ENCODE measurements at places on chromosomes 12 and 14.

DNA sequence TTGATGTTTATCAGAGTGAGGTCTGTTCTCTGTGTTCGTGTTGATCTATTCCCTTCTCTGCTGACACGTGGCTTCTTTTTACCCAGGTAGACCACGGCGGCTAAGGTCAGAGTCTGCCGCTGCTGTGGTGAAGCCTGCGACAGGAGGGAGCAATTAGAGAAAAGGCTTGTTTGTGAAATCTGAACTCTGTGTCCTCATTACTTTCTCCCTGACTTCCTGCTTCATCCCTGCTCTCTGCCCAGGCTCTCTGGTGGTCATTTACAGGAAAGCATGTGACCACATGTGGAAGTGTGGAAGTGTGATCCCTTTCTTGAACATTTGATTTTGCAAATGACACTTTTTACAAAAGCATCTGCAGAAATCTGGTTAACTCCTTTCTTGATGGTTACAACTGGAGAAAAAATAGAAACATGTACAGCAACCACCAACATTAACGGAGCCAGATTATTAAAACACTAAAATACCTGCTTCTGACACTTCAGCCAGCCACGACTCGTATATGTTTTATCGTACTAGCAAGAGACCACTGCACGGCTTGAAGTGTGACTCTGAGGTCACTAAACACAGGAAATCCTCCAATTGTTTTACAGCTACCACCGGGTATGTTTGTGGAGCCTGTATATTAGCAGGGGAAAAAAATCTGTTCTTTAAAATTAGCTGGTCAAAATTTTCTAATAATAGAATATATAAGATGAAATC lies 388.6 kb upstream of the TMPO start:
- DNase-seq, result no peak

DNA sequence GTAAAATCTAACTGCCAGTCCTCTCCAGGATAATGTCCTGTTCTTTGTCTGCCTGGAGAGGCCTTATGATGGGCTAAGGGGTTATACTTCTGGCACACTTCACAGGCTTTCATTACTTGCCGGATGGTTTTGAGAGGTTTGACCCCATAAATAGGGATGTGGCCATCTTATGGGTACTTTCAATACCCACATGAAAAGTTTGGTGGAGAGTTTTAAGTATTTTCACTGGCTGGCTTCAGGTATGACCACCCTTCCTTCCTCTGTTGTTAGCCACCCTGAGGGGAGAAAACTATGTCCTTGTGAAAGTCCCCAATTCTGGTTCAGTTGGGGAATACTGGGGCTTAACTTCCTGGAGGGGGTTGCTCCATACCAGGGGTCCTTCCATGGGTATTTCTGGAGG lies 54.8 kb downstream of the ASCL4 start:
- DNase-seq, result no peak

GRCh38 chr14:59131938-59132795 lies 56.3 kb upstream of the DAAM1 start:
- DNase-seq, result no peak

DNA sequence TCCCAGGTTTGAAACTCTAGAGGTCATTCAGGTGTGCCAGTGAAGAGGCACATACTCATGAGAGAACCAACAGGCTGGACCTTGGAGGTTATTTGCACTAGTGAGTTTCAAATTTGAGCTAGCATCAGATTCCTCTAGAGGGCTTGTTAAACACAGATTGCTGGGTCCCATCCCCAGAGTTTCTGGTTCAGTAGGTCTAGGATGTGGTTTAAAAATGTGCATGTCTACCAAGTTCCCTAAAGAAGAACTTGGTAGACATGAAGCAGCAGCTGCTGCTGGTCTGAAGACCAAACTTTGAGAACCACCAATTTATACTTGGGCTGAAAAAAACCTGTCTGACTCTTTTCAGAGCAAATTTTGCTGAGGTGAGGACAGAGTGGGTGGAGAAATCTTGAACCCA lies 61.7 kb downstream of the SUSD6 start:
- no peak for DNase-seq

- no peak for DNase-seq
Observed at GRCh38 chr12:3218228-3219171, 141.3 kb downstream of the TSPAN9 start.

GRCh38 chr14:104769324-104770071 lies 16.6 kb downstream of the SIVA1 start:
- no peak for DNase-seq

- DNase-seq, result no peak
Observed at GRCh38 chr12:117158911-117159553, 31.2 kb downstream of the FBXO21 start.

- DNase-seq, result no peak
Observed at GRCh38 chr14:104872469-104873341, 7.6 kb downstream of the CEP170B start.

GRCh38 chr12:112891093-112892024 lies 15.4 kb upstream of the OAS1 start:
- DNase-seq, result no peak

GRCh38 chr12:49965836-49966235 lies 4.2 kb downstream of the AQP5 start:
- no peak for DNase-seq

- no peak for DNase-seq
Observed at GRCh38 chr14:23114120-23114458, 5.0 kb downstream of the CEBPE start.

GRCh38 chr12:51823875-51824565 lies 24.5 kb downstream of the FIGNL2 start:
- no peak for DNase-seq

DNA sequence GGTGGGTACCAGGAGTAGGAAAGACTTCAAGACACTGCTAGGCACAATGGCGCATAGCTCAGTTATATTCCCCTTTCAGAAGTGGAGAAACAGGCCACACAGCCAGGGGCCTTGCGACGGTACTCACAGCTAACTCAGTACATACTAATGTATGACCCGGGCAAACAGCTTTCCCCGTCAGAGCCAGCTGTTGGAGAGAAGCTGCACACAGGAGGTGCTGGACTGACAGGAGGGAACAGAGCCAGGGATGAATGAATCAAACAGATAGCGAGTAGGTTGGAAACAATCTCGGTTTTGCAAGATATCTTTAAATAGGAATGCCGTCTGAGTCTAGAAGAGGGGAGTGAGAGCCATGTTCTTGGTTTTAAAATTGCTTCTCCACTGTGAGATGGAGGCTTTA lies 45.5 kb downstream of the PRIMA1 start:
- DNase-seq, result no peak

GRCh38 chr12:18430425-18431048 lies 169.2 kb downstream of the PIK3C2G start:
- DNase-seq, result no peak

GRCh38 chr14:20329355-20329754 lies 3.7 kb downstream of the CCNB1IP1 start:
- no peak for DNase-seq

- DNase-seq, result no peak
Observed at GRCh38 chr14:24425704-24426103, 3.8 kb downstream of the CBLN3 start.

GRCh38 chr14:75123991-75124390 lies 2.9 kb downstream of the NEK9 start:
- no peak for DNase-seq

GRCh38 chr12:66055837-66056319 lies 74.7 kb downstream of the LLPH start:
- no peak for DNase-seq

GRCh38 chr14:59890676-59891075 lies 20.1 kb upstream of the RTN1 start:
- no peak for DNase-seq

DNA sequence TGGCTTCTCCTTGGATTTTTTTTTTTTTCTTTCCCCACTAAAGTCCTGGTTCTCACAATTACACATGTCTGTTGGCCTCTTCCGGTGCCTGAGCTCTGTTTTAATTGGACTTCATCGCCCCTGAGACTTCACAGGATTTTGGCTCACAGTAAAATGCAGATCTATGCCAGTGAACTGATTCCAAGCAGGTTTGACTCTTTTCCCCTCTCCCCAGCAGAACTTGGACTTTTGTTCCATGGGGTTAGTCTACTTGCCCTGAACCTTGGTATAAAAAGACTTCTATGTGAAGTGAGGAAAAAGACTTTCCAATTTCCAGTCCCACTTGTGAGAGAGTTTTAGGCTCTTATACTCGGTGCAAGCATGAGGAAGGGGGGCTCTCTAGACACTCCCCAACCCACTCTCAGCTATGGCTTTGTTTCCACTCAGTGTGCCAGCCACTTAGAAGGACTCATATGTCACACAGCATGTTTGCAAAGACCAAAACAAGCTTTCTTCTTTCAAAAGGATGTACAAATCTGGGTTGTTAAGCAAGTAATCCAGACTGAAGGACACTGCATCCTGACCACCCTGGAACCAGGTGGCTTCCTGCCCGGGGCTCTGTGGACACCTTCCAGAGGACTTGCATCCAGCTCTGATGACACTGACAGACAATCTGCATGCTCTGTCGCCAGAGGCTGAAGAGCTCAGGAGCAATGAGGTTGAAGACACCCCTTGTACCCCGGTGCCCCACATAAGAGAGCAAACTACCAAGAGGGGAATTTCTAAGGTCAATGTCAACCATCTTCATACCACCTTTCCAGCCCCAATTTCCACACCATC lies 221.9 kb upstream of the EGLN3 start:
- DNase-seq, result no peak

- DNase-seq, result no peak
Observed at GRCh38 chr12:127650626-127651025, 616.3 kb upstream of the TMEM132C start.

DNA sequence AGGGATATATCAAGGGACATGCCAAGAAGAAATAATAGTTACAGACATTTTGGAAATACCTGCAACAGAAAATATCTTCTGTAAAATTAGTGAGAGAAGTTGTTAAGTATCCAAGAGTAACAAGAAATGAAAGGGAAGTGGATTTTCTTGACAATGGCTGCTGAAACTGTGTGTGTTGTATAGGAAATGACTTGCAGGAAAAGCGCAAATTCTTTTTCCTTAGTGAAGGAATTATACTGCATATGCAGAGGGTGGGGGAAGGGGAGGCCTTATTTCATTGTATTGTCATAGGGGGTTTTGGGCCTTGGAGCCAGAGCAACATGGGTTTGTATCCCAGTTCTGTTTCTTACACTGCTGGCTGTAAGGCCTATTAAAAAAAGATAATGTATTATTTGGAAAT lies 84.4 kb upstream of the DDHD1 start:
- no peak for DNase-seq

DNA sequence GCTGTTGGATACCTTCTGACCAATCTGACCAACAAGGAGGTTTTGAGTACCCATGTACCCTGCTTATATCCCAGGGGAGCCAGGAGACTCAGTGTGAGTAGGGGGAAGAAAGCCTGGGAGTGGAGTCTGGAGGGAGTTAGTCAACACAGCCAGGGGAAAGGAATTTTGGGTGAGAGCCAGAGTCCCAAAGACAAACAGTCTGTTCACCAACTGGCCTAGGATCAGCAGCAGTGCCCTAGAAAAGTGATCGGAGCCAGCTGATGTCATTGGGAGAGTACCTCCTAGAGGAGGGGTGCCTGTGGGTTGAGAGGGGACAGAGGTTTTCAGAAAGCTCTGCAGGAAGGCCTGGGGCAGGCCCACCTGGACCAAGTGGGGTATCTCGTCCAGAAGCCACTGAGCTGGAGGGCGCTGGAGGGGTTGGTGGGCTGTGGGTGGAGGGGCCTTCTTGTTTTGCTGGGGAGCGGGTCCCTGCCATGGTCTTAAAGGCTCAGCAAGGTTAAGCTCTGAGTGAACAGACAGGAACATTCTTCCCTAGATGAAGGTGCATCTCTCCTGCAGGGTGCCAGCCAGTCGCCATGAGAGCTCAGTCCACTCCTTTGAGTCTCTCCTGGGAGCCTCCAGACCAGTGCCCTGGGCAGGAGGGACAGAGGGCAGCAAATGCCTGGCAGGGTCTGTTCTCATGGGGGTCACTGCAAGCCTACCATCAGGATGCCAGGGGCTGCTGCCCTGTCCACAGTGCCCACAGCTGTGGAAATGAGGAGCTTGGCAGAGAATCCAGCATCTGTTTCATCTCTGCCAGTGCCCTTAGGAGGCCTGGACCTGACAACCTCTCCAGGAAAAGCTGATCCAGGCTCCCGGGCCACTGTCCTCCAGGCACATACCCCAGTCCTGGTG lies 63.6 kb downstream of the CHGA start:
- no peak for DNase-seq

- DNase-seq, result no peak
Observed at GRCh38 chr12:71281425-71281824, 123.6 kb upstream of the TSPAN8 start.

- DNase-seq, result peak; percentile 27
Observed at GRCh38 chr12:41932470-41932991, 212.1 kb downstream of the GXYLT1 start.

DNA sequence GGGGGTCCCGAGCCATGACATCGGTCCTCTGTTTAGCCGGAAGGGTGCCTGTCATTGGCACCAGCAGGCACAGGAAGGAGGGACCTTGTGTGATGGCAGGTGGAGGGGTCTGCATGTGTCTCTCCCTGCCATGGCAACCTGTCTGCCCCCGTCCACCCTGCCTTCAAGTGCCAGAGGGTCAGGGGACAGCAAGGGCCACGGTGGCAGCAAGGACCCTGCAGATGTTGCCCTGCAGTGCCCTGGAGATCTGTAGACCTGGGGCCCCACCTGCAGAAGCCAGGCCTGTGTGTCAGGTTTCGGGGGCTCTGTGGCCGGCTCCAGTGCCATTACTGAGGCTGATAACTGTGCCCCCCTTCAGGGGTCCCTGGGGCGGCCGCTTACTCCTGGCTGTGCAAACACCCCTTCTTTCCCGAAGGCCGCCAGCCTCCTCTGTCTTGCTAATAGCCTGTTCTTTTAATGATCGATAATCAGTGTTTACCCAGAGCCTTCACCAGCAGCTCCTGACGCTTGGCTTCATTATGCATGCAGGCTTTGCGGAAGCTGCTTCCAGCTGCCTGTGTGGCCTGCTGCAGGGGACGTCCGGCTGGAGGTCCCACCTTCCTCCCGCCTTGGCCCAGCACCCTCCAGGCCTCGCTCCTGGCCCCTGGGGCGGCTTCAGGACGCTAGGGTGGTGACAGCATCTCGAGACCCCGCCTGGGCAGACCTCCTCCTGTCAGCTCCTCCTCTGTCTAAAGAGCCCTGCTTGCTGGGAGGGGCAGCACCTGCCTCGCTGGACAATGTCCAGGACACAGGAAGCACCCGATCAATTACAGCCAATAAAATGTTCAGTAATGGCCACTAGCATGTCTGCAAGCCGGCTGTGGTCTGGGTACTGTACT lies 153.0 kb downstream of the KIF26A start:
- DNase-seq, result no peak

DNA sequence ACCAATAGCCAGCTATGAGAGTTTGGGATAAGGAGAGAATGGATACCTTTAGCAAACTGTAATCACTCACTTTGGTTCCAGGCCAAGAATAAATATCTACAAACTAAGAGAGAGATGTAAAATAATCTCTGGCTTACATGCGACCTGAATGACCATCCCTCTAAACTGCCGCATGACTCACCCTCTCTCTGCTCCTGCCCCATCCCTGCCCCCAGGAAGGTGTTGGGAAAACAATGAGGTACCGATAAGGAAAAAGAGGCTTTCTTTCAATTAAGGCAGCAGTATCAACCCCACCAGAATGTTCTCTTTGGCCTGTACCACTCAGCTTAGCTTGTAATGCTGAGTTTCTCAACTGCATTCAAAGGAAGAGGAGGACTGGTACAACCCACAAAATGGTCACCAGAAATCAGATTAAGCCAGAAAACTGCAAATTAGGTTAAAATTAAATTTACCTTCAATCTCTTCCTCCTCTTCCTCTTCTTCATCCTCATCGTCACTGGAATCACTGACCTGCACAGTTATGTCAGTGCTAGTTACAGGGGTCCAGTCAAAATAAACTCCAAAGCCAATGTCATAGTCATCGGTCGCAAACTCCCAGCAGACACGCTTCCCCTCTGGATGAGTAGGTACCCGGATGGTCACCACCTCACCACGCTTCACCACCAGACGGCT lies 22.0 kb downstream of the GSTZ1 start:
- no peak for DNase-seq
